ENCODE measurements at places on chromosomes 13 and 19. TPM values are rescaled to one million over a fixed set of nuclear protein-coding genes. Genes with fewer than 3 reads are reported as not detected.

GRCh38 chr19:45098521-45099466 is 5.8 kb downstream of the PPP1R37 start:
- H3K27ac ChIP-seq: peak overlapping the region; percentile 81
- peaks cover 19% of the 10 kb centered on the region for H3K4me1 ChIP-seq
- DNase-seq: peak; percentile 48
- H3K4me3 ChIP-seq: peak overlapping the region; percentile 11

The KANK3 gene
- polyA plus RNA-seq: not detected

The IZUMO4 gene
- 0.89 TPM for polyA plus RNA-seq

The HAUS8 gene
- polyA plus RNA-seq: 8.2 TPM

The PSG5 gene
- 1,019 TPM for polyA plus RNA-seq

The KLHL1 gene
- not detected for polyA plus RNA-seq

GRCh38 chr19:5074830-5075394 is 106.0 kb downstream of the KDM4B start:
- H3K4me1 ChIP-seq: no peaks in the 10 kb centered on the region
- no peaks in the 10 kb centered on the region for H3K27me3 ChIP-seq
- H3K4me3 ChIP-seq: no peak overlapping the region
- H3K27ac ChIP-seq: no peak overlapping the region
- no peaks in the 10 kb centered on the region for H3K36me3 ChIP-seq
- no peak for DNase-seq

The VSTM1 gene
- not detected for polyA plus RNA-seq

DNA sequence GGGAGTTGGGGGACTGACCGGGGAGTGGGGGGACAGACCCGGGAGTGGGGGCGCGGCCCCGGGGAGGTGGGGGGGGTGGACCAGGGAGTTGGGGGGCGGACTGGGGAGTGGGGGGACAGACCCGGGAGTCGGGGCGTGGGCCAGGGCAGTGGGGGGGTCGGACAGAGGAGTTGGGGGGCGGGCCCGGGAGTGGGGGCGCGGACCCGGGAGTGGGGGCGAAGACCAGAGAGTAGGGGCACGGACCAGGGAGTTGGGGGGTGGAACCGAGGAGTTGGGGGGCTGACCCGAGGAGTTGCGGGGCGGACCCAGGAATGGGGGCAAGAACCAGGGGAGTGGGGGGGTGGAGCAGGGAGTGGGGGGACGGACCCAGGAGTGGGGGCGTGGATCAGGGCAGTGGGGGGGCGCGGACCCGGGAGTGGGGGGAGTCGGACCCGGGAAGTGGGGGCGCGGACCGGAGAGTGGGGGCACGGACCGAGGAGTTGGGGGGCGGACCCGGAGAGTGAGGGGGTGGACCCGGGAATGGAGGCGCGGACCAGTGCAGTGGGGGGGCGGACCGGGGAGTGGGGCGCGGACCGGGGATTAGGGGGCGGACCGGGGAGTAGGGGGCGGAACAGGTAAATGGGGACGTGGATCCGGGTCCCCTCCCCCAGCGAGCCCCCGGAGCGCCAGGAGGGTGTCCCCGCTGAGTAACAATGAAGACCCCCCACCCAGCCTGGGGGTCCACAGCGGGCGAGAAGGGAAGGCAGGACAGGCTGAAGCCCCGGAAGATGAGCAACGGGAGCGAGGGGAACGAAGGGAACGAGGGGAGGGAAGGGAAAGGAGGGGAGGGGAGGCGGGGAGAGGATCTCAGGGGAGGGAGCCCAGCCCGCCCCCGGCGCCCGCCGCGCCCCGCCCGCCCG is 589 bp downstream of the R3HDM4 start:
- peak; percentile 24 for DNase-seq
- peaks cover 2% of the 10 kb centered on the region for H3K27me3 ChIP-seq
- 0 out of 2 replicates have a peak, but pooled peaks cover 3% of the 10 kb centered on the region for H3K4me1 ChIP-seq
- H3K27ac ChIP-seq: peak overlapping the region; percentile 20

GRCh38 chr19:2533686-2534422 is 57.9 kb downstream of the GADD45B start:
- no peaks in the 10 kb centered on the region for H3K27me3 ChIP-seq
- H3K4me1 ChIP-seq: peaks cover 17% of the 10 kb centered on the region
- no peaks in the 10 kb centered on the region for H3K36me3 ChIP-seq
- no peak overlapping the region for H3K4me3 ChIP-seq
- no peak for DNase-seq
- H3K27ac ChIP-seq: peak overlapping the region; percentile 55

DNA sequence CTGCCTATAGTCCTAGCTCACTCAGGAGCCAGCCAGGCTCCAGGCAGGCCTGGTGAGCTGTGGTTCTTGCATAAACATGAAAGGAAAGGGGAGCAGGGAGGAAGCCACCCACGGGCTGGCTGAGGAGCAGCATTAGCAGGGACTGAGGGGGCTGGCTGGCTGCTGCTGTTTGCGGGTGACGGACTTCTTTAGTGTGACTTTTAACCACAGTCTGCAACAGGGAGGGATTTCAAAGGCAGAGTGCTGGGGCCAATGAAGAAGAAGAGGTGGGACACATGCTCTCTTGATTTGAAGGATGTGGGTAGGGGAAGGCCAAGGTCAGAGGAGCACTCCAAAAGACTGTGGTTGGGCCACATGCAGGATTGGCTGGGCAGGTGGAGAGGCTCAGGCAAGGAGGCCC is 223.0 kb downstream of the DNAJC15 start:
- no peaks in the 10 kb centered on the region for H3K27me3 ChIP-seq
- no peak overlapping the region for H3K27ac ChIP-seq
- DNase-seq: no peak
- H3K36me3 ChIP-seq: no peaks in the 10 kb centered on the region
- H3K4me3 ChIP-seq: no peak overlapping the region

- H3K4me1 ChIP-seq: no peaks in the 10 kb centered on the region
- peak; percentile 3 for DNase-seq
- H3K27me3 ChIP-seq: no peaks in the 10 kb centered on the region
Measured at GRCh38 chr13:52896827-52897659, 48.6 kb upstream of the PCDH8 start.

- no peak overlapping the region for H3K4me3 ChIP-seq
- DNase-seq: no peak
- no peaks in the 10 kb centered on the region for H3K27me3 ChIP-seq
- H3K36me3 ChIP-seq: 0 out of 2 replicates have a peak, but pooled peaks cover 9% of the 10 kb centered on the region
Measured at GRCh38 chr19:3053780-3054179, 8.5 kb downstream of the TLE5 start.

The OVOL3 gene
- polyA plus RNA-seq: not detected

The CLEC17A gene
- not detected for polyA plus RNA-seq

DNA sequence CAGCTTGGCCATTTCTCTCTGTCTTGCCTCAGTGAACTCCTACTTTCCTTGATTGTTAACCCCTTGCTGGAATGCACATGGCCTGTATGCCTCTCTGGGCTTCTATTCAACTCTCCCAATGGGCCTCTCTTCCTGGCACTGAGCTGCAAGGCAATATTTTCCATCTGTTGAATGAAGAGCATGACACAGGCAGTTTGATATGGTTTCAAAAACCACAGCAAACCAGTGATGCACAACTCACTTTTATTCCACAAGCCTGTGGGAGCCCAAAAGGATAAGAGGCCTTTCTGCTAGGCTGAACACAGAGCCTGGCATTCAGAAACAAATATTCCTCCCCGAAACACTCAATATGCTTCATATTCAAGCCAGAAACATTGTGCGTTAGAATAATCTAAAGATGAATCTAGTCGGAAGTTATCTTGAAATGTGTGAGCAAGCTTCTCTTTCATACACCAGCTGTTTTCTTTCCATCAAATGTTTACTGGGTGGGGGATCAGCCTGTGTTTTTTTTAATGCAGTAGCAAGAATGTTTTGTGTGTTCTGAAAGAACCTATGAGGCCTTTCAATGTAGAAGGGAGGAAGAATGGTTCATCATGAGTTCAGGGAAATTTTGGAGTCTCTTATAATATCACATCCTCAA is 443.1 kb upstream of the SPRY2 start:
- H3K4me3 ChIP-seq: no peak overlapping the region
- H3K27ac ChIP-seq: no peak overlapping the region
- H3K36me3 ChIP-seq: no peaks in the 10 kb centered on the region
- H3K27me3 ChIP-seq: no peaks in the 10 kb centered on the region
- H3K4me1 ChIP-seq: no peaks in the 10 kb centered on the region
